ENCODE measurements at places on chromosomes 1 and 21.

- no peak for DNase-seq
- H3K4me3 ChIP-seq = peak overlapping the region; percentile 91
- H3K36me3 ChIP-seq = peaks cover 7% of the 10 kb centered on the region
- H3K27me3 ChIP-seq = no peaks in the 10 kb centered on the region
Observed at GRCh38 chr1:54405898-54406293, 298 bp downstream of the SSBP3 start.

GRCh38 chr1:11634365-11635192, 19.6 kb downstream of the FBXO2 start:
- no peak overlapping the region for H3K27ac ChIP-seq
- no peaks in the 10 kb centered on the region for H3K4me1 ChIP-seq
- no peak for DNase-seq
- no peaks in the 10 kb centered on the region for H3K27me3 ChIP-seq

DNA sequence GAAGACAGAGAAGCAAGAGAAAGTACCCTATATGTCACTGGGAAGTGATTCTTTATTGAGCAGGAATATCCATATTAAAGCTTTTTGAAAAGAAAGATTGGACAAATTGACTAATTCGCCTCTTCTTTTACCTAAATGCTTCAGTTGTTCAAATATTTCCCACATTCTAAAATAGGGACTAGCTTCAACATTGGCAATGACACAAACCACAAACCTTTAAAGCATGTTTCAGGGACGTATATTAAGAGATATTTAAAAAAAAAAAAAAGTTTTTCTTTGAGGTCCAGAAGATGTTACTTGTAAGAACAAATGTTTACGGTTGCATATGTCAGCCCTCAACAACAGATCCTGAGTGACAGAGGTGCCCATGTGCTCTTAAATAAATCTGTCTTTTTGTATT, 235.0 kb upstream of the NFIA start:
- no peaks in the 10 kb centered on the region for H3K27me3 ChIP-seq
- DNase-seq = no peak
- H3K27ac ChIP-seq = no peak overlapping the region
- no peak overlapping the region for H3K4me3 ChIP-seq

DNA sequence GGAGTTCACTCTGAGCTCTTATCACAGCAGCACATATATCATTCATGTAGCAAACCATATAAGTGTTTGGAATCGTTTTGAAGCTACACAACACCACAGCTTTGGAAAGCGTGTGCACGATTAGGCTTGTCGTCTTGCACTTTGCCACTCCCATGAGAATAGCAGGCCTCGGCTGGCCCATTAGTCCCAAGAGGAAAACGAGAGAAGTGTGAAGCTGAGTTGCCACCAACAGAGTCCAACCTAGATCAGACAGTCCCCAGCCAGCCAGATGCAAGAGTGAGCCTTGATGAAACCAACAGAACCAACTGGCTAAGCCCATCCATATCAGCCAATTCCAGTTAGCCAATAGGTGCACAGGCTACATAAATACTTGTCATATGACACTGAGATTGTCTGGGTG, 238.4 kb downstream of the C1orf94 start:
- no peaks in the 10 kb centered on the region for H3K36me3 ChIP-seq
- DNase-seq = no peak
- no peaks in the 10 kb centered on the region for H3K4me1 ChIP-seq
- H3K27ac ChIP-seq = no peak overlapping the region
- H3K27me3 ChIP-seq = no peaks in the 10 kb centered on the region
- no peak overlapping the region for H3K4me3 ChIP-seq

DNA sequence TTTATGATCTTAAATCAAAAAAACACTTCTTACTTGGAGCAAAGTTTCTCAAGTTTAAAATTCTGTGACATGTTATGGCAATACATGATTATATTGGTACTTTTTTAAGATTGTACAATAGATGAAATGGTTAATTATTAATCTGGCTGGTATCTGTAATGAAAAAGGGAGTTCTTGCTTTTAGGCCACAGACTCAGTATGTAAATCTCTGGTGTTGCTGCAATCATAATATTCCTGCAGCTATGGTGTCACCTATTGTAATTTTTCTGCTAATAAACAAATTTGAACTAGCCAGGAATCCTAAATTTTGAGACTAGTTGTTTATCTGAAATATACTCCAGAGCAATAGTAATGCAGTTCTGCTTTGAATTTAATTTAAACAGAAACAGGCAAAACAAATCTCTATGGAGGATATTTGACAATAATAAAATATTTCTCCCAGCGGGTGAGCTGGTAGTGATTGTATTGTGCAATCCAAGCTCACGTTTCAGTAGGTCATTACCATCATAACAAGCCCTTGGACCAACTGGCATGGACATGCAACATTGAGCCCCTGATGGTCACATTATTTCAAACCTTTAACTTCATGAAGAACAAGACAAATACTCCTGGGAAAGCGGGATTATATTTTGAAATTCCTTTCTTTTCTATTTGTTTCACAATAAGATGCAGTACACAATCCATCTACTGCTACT, 77.2 kb upstream of the USH2A start:
- H3K4me1 ChIP-seq = no peaks in the 10 kb centered on the region
- H3K27me3 ChIP-seq = no peaks in the 10 kb centered on the region
- no peak overlapping the region for H3K27ac ChIP-seq
- no peak for DNase-seq
- H3K4me3 ChIP-seq = no peak overlapping the region

DNA sequence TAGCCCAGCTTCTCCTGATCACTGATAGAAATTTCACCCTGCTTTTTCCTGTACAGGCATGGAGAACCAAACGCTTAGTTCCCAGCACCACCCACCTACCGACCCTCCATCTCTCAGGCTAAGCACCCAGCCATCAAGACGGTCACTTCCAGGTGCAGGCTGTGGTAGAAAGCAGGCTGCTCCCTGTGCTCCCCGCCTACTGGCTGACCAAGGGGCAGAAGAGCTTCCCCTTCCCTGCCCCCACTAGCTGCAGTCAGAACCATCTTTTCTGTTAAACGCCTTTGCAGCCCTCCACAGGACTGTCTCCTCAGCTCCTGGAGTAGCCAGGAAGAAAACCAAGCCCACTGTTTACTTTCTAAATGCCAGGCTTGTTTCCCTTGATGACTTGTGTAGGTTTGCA, 23.0 kb downstream of the SPATA46 start:
- H3K27ac ChIP-seq = no peak overlapping the region
- no peaks in the 10 kb centered on the region for H3K27me3 ChIP-seq
- peaks cover 19% of the 10 kb centered on the region for H3K36me3 ChIP-seq
- H3K4me1 ChIP-seq = no peaks in the 10 kb centered on the region
- H3K4me3 ChIP-seq = no peak overlapping the region

Data from ascending aorta (tissue), 2 donors.